ENCODE measurements at places on chromosomes 13 and 19. TPM values are rescaled to one million over a fixed set of nuclear protein-coding genes. Genes with fewer than 3 reads are reported as not detected.

DNA sequence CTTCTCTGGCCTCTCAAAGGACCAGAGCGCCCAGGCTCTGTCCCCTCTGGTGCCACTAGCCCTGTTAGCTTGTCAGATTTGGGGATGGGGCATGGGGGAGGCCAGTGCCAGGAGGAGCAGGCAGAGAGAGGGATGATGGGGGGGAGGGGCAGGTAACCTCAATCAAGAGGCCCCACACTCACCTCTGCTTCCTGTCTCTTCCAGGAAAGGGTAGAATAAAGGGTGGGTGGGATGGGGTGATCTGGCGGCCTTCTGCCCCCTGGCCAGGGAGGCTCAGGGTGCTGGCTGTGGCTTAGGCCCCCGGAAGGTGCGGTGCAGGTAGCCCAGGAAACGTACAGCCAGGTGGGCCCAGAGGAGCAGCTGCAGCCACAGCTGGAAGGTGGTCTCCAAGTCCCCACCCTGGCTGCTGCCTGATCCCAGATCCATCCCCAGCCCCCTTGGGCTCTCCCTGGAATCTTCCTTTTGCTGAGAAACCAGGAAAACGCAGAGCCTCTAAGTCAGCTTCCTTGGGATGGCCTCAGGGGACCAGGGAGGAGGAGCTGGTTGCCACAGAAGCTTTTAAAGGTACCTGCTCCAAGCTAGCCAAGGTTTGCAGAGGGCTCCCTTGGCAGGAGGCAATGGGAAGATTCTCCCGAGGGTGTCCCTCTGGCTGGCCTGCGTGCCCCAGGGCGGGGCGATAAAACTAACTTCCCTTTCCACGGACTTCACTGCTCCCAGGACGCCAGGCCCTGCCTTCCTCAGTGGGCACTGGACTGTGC is 5.3 kb downstream of the PRKACA start:
- DNase-seq = no peak
- peak overlapping the region; percentile 57 for H3K27ac ChIP-seq
- no peaks in the 10 kb centered on the region for H3K27me3 ChIP-seq
- H3K4me1 ChIP-seq = peaks cover 15% of the 10 kb centered on the region
- peaks cover 7% of the 10 kb centered on the region for H3K36me3 ChIP-seq

- peaks cover 11% of the 10 kb centered on the region for H3K36me3 ChIP-seq
- H3K27me3 ChIP-seq = no peaks in the 10 kb centered on the region
- peaks cover 4% of the 10 kb centered on the region for H3K4me1 ChIP-seq
- H3K27ac ChIP-seq = peak overlapping the region; percentile 44
- H3K4me3 ChIP-seq = no peak overlapping the region
These were observed 52.7 kb upstream of the TEX29 start for GRCh38 chr13:111267784-111268183.

- H3K27me3 ChIP-seq = no peaks in the 10 kb centered on the region
- no peak overlapping the region for H3K27ac ChIP-seq
- peaks cover 15% of the 10 kb centered on the region for H3K36me3 ChIP-seq
- no peaks in the 10 kb centered on the region for H3K4me1 ChIP-seq
- DNase-seq = no peak
These were observed 1.5 kb downstream of the CALM3 start for GRCh38 chr19:46602392-46603194.

DNA sequence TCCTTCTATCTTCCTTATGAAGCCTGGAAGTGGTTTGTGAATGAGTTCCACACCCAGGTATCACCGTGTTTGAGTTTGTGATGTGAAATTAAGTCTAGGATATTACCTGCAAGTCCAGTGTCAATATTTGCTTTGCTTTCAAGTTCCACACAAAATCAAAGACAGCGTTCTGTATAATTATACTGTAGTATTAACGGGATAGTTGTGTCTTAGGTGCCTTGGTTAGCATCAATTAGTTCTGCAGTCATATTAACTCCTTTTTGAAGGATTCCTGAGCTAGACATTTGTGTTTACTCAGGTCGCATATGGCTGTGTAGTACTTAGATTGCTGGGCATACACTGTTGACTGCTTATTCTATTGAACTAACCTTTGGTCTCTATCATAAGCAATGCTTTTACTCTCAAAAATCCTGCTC is 54.4 kb downstream of the ERCC5 start:
- no peak for DNase-seq
- no peaks in the 10 kb centered on the region for H3K27me3 ChIP-seq
- peaks cover 8% of the 10 kb centered on the region for H3K4me1 ChIP-seq
- no peaks in the 10 kb centered on the region for H3K36me3 ChIP-seq

GRCh38 chr13:21657538-21657937 is 13.3 kb upstream of the FGF9 start:
- no peaks in the 10 kb centered on the region for H3K27me3 ChIP-seq
- H3K36me3 ChIP-seq = no peaks in the 10 kb centered on the region
- H3K4me3 ChIP-seq = no peak overlapping the region
- H3K27ac ChIP-seq = no peak overlapping the region

DNA sequence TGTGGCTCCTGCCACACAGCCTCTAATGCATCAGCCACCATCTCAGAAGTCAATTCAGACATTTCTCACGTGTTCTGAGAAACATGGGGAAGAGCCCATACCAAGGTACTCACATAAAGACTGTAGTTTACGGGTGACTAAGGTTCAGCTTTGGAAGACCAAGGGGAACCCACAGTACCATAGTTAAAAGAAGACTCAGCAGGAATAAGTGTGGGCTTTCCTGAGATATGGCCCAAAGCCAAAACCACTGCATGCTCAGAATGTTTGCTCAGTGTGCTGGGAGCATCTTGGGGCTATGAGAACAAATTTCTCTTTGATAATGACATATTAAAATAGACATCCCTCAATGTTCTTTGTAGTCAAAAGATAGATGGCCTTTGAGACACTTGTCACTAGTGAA is 283.8 kb downstream of the DCT start:
- no peaks in the 10 kb centered on the region for H3K36me3 ChIP-seq
- H3K27me3 ChIP-seq = no peaks in the 10 kb centered on the region
- DNase-seq = peak; percentile 24
- no peak overlapping the region for H3K27ac ChIP-seq
- H3K4me1 ChIP-seq = peaks cover 3% of the 10 kb centered on the region

- H3K4me1 ChIP-seq = no peaks in the 10 kb centered on the region
- no peaks in the 10 kb centered on the region for H3K27me3 ChIP-seq
- DNase-seq = peak; percentile 17
- no peak overlapping the region for H3K27ac ChIP-seq
- no peak overlapping the region for H3K4me3 ChIP-seq
These were observed 351.0 kb downstream of the NALCN start for GRCh38 chr13:101065329-101065728.

- peaks cover 19% of the 10 kb centered on the region for H3K4me1 ChIP-seq
- H3K36me3 ChIP-seq = no peaks in the 10 kb centered on the region
- DNase-seq = peak; percentile 91
- peak overlapping the region; percentile 54 for H3K4me3 ChIP-seq
- H3K27me3 ChIP-seq = no peaks in the 10 kb centered on the region
- no peak overlapping the region for H3K27ac ChIP-seq
These were observed 3.7 kb upstream of the PDE4A start for GRCh38 chr19:10416380-10417257.

DNA sequence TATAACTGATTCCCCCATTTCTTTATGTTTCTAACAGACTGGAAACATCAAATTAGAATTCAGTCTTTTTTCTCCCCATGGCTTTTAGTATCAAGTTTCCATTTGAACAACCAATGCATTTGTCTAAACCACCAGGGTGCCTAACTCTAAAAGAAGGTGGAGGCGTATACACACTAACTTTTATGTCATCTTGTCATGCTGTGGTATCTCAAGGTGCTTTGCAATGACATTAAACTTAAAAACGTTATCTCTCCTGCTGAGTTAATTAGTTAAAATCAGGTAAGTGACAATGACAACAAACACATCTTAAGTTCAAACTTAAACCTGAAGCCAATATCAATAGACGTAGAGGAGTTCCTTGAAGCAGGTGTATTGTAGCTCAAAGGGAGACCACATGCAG is 1001.7 kb downstream of the PCDH17 start:
- H3K36me3 ChIP-seq = no peaks in the 10 kb centered on the region
- no peak for DNase-seq
- peaks cover 7% of the 10 kb centered on the region for H3K4me1 ChIP-seq
- no peak overlapping the region for H3K27ac ChIP-seq

DNA sequence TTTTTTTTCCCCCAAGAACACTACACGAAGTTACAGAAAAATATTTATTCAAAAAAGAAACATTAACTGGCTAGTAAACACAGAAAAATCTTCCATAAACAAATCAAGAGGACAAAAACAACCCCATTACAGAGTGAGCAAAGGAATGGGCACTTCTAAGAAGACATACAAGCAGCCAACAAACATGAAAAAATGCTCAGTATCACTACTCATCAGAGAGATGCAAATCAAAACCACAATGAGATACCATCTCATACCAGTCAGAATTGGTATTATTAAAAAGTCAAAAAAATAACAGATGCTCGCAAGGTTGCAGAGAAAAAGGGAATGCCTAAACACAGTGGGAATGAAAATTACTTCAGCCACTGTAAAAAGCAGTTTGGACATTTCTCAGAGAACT is 131.7 kb downstream of the UGGT2 start:
- H3K4me1 ChIP-seq = no peaks in the 10 kb centered on the region
- no peak overlapping the region for H3K27ac ChIP-seq
- no peak for DNase-seq
- no peaks in the 10 kb centered on the region for H3K27me3 ChIP-seq
- H3K36me3 ChIP-seq = peaks cover 2% of the 10 kb centered on the region
- H3K4me3 ChIP-seq = no peak overlapping the region

GRCh38 chr19:48676887-48677286 is 4.1 kb upstream of the NTN5 start:
- no peak for DNase-seq
- peaks cover 24% of the 10 kb centered on the region for H3K4me1 ChIP-seq
- no peaks in the 10 kb centered on the region for H3K27me3 ChIP-seq
- no peak overlapping the region for H3K27ac ChIP-seq

GRCh38 chr13:66974174-66974573 is 256.0 kb downstream of the PCDH9 start:
- DNase-seq = no peak
- no peak overlapping the region for H3K27ac ChIP-seq
- H3K36me3 ChIP-seq = no peaks in the 10 kb centered on the region
- no peak overlapping the region for H3K4me3 ChIP-seq

GRCh38 chr13:99045396-99045795 is 67.5 kb upstream of the DOCK9 start:
- H3K4me1 ChIP-seq = 0 out of 2 replicates have a peak, but pooled peaks cover 3% of the 10 kb centered on the region
- H3K4me3 ChIP-seq = no peak overlapping the region
- H3K27me3 ChIP-seq = no peaks in the 10 kb centered on the region
- no peaks in the 10 kb centered on the region for H3K36me3 ChIP-seq

- no peak overlapping the region for H3K4me3 ChIP-seq
- DNase-seq = no peak
- H3K27me3 ChIP-seq = no peaks in the 10 kb centered on the region
- peaks cover 51% of the 10 kb centered on the region for H3K36me3 ChIP-seq
- H3K4me1 ChIP-seq = no peaks in the 10 kb centered on the region
These were observed 5.3 kb upstream of the CD79A start for GRCh38 chr19:41871573-41872383.

- H3K27me3 ChIP-seq = no peaks in the 10 kb centered on the region
- H3K27ac ChIP-seq = no peak overlapping the region
- H3K36me3 ChIP-seq = no peaks in the 10 kb centered on the region
- no peak for DNase-seq
- no peak overlapping the region for H3K4me3 ChIP-seq
- no peaks in the 10 kb centered on the region for H3K4me1 ChIP-seq
These were observed 1450.0 kb downstream of the UQCRFS1 start for GRCh38 chr19:27762933-27763332.

GRCh38 chr13:99703908-99704307 is 202.6 kb downstream of the TM9SF2 start:
- no peaks in the 10 kb centered on the region for H3K36me3 ChIP-seq
- H3K4me1 ChIP-seq = no peaks in the 10 kb centered on the region
- H3K4me3 ChIP-seq = no peak overlapping the region
- H3K27ac ChIP-seq = no peak overlapping the region
- no peaks in the 10 kb centered on the region for H3K27me3 ChIP-seq
- no peak for DNase-seq

DNA sequence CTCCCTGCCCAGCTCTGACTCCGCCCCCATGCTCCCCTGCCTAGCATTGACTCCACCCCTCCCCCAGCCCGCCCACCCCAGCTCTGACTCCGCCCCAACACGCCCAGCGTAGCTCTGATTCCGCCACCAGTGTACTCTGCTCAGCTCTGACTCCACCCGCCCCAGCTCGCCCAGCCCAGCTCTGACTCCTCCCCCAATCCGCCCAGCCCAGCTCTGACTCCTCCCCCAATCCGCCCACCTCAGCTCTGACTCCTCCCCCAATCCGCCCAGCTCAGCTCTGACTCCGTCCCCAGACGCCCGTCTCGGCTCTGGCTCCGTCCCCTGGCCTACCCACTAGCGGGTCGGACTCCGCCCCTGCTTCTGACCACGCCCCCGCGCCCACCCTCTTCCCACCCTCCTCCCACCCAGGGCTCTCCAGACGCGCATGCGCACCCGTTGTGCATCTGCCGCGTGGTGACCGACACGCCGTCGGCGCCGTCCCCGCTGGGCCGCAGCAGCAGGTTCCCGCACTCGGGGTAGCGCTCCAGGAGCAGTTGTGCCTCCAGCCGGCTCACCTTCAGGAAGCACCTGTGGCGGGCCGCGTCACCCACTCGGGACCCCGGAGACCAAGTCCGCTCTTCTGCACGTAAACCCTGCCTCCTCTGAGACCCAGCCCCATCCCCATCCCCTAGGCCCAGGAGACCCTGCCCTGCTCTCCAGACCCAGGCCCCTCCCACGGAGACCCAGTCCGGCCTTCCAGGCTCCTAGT is 10.2 kb downstream of the STAP2 start:
- peak overlapping the region; percentile 58 for H3K4me3 ChIP-seq
- H3K4me1 ChIP-seq = 0 out of 2 replicates have a peak, but pooled peaks cover 2% of the 10 kb centered on the region
- no peaks in the 10 kb centered on the region for H3K36me3 ChIP-seq
- peak; percentile 95 for DNase-seq
- H3K27me3 ChIP-seq = no peaks in the 10 kb centered on the region
- peak overlapping the region; percentile 37 for H3K27ac ChIP-seq

- peaks cover 4% of the 10 kb centered on the region for H3K4me1 ChIP-seq
- H3K27me3 ChIP-seq = no peaks in the 10 kb centered on the region
- no peaks in the 10 kb centered on the region for H3K36me3 ChIP-seq
- H3K4me3 ChIP-seq = peak within 1 kb of the TSS; percentile 84
- peak within 1 kb of the TSS; percentile 71 for H3K27ac ChIP-seq
- peak; percentile 93 for DNase-seq
These were observed at the start of gene TMEM147 for GRCh38 chr19:35545001-35545854. Gene TMEM147, plus strand, starts transcription at chr19:35545626. Its CDS starts 114 bp downstream, at chr19:35545740.

GRCh38 chr19:21321996-21322395 is 7.2 kb downstream of the ZNF708 start:
- no peaks in the 10 kb centered on the region for H3K4me1 ChIP-seq
- no peak for DNase-seq
- no peak overlapping the region for H3K4me3 ChIP-seq
- no peaks in the 10 kb centered on the region for H3K27me3 ChIP-seq
- H3K36me3 ChIP-seq = peaks cover 55% of the 10 kb centered on the region

FGF22 gene
- total RNA-seq = not detected

KCNN4 gene
- 0.63 TPM for total RNA-seq

TEAD2 gene
- total RNA-seq = 72.1 TPM

EEF1AKMT1 gene
- 4.7 TPM for total RNA-seq

TNFSF13B gene
- 0.49 TPM for total RNA-seq

DZIP1 gene
- total RNA-seq = 47.6 TPM

VSIG10L gene
- 0.10 TPM for total RNA-seq

RGS9BP gene
- 0.18 TPM for total RNA-seq

All from SJCRH30 (cell line).